ENCODE measurements at places on chromosomes 2 and 18.
A peak's percentile ranks its signal among the peaks of the same experiment; 100 is the strongest.

DNA sequence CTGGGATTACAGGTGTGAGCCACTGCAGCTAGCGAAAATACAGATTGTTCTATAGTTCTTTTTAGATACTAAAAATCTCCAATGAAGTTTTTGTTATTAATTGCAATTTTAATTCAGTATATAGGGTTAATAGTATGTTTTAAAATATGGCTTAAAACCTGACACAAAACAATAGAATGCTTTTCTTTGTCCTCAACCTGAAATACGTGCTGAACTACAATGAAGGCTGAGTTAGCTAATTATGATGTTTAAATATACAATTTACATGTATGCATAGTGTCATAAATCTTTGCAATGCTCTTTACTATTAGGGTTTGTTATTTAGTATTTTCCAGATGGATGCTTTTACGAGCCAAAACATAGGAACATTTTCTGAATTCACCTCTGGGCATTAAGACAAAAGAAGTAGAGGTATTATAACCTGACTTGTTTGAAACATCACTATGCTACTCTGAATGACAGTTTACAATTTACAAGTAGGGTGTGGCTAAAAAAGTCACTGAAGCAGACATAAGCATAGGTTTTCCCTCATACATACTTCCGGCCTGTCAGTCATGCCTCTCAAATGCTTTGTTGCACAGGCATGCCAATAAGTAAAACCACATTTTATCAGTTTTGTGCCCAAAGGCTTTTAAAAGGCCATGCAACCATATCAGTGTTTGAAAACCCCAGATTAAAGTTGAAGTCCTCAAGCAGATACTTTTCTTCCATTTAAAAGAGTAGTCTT is 168.3 kb downstream of the OTX1 start:
- no peak for DNase-seq

GRCh38 chr2:172484253-172484652 is 56.9 kb downstream of the ITGA6 start:
- no peak for DNase-seq

DNA sequence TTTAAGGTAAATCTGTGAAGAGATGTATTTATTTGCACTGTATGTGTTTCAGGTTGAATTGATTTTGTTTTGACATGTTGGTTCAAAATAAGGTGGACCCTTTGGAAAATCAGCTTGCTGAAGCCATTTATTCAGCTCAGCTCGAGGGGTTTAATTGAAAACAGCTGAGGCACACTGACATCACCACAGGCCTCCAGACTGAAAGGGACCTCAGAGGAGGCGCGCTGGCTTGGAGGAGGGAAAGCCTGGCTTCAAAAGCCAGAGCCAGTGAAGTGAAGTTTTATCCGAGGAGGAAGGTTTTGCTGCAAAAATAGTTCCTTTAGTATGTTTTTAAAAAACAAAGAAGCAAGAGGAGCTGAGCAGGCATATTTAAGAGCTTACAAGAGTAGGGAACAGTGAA is 26.9 kb upstream of the DNMT3A start:
- no peak for DNase-seq

DNA sequence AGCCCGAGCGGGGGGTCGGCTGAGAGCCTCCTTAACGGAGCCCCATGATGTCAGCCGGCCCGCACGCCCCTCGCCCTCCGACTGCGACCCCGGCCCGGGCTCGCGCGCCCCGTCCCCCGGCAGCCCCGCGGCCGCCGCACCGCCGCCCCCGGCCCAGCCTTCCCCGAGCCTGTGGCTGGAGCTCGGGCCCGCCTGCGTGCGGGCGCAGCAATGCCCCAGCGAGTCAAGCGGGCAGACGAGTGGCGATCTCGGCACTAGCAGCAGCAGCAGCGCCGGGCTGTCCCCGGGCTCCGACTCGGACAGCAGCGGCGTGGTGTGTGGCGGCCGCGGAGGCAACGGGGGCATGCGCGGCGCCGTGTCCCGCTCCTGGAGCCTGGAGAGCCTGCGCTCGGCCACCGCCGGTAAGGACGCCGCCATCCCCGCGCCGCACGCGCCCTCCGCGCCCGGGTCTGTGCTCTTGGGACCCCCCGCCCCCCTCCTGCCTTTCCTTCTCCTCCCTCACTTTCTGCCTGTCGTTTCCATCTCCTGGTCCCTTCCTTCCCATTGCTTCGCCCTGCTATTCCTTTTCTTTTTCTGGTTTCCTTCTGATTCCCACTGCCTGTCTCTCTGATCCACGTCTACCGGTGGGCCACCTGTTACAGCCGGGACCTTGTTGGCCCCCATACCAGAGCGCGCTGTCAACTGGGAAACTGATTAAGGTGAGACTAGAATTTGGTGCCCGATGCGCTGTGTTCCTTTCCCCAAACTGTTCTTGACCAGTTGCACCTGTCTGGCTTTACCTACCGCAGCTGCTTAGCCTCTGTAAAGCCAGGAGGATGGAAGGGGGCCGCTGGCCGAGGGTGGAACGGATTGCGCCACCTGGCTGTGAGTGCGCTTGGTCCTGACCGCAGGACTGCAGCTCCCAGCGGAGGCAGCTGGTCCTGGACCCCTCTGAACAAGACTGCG is 127.4 kb downstream of the ARHGEF4 start:
- DNase-seq = peak; percentile 16

- DNase-seq = no peak
Observed at GRCh38 chr2:8141780-8142179, 540.1 kb upstream of the ID2 start.

GRCh38 chr2:179900655-179901054 is 39.2 kb upstream of the ZNF385B start:
- DNase-seq = no peak

DNA sequence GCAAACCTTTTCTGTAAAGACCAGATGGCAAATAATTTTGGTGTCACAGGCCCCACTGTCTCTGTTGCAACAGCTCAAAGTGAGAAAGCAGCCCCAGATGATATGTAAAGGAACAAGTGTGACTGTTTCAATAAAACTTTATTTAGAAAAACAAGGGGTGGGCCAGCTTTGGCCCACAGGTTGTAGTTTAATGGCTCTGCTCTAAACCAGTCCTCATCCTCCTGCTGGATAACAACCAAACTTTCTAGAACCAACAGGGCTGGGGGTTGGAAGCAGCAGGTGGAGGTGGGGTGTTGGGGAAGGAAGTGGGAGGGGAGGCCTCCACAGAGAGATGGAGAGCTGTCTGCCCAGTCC is 28.8 kb upstream of the INHBB start:
- DNase-seq = no peak

GRCh38 chr2:27890146-27890923 is at the start of the genes BABAM2 and RBKS:
Gene BABAM2 (plus strand): TSS chr2:27890729. CDS start chr2:27894557, 3,828 bp downstream.
Gene RBKS (minus strand): TSS chr2:27890387. CDS start chr2:27890345, 42 bp downstream.
- peak; percentile 92 for DNase-seq

DNA sequence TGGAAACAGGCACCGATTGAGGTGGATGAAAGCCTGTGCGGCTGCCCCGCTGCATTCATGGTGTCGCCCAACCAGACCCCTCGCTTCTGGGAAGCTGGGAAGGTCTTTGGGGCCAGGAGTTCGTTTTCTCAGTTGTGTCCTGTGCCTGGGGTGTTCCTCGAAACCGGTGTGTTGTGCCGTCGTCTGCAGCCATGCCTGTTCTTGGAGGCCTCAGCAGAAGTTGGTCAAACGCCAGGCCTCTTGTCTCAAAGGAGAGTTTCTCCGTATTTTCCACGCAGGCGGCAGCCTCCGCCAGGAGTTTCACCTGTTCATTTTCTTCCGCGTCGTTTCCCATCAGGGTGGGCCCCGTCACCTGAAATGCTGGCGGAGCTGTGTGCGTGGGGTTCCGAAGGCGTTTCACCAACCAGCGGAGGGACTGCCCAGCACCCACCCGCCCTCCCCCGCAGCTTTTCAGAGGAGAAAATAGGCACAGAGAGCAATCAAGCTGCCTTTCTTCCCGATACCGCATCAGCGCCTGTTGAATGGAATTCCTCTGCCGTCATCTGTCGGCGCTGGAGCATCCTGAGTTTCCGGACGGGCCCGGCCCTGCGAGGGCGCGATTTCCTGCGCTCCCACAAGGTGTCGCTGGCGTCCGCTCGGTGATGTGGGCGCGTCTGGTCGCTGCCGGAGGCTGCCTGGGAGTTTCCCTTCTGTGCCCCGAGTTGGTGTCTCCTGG is 17.0 kb upstream of the NFATC1 start:
- peak; percentile 88 for DNase-seq

DNA sequence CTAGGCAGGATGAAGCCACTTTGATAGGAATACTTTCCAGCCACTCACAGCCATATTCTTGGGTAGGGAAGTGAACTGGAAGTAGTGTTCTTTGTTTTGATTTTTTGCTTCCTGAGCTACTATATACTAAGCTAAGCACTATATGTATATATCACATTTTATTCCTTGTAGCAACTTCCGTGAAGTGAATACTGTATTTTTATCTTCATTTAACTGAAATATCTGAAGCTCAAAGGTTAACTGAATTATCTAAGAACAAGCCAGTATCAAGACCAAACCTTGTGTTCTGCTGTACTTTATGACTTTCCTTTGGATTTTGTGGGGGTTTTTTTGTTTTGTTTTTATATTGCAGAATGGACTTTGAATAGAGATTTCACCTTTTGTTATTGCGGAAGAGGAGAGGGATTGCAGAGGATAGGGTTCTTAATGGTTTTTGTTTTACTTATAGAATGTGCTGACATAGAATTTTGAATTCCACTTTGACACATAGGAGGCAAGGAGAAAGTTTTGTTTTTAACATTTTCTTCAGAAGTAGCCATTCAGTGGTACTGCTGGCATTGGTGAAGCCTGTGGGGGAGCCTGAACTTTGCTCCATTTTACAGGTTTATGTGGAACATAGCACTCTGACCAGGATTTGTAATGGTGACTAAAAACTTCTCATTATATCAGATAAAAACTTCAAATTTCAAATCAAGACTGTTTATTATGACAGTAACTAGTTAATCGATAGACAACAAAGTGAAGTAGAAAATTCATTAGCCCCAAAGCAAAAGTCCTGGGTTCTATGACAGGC is 24.1 kb upstream of the RNF138 start:
- no peak for DNase-seq

- DNase-seq = no peak
Observed at GRCh38 chr2:73910873-73911547, 15.7 kb upstream of the DGUOK start.

DNA sequence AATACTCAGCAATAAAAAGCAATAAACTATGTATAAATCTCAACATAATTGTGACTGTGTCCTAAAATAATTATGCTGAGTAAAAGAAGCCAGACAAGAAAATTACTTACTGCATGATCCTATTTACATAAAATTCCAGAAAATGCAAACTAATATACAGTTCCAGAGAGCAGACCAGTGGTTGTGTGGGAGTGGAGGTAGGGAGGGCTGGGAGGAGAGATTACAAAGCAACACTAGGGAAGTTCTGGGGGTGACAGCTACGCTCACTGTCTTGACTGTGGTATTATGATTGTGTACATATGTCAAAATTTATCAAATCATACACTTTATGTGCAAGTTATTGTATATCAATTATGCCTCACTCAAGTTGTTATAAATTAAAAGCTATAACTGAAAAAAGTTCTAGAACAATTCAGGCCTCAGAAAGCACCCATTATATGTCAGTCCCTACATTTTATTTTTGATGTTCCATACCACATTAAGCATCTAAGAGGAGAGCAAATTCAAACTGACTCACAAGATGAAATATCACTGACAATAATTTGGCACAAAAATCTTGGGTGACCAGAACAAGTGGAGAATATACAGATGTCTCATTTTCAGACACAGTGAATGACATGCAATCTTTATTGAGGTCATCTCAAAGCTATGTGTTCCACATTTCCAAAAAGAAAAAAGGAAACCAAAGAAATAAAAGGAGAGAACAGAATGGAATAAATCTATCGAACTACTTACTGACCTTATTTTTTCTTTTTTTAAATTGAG is 85.1 kb downstream of the ANTXR1 start:
- DNase-seq = no peak

GRCh38 chr2:28437149-28437835 is 44.6 kb downstream of the FOSL2 start:
- DNase-seq = no peak

DNA sequence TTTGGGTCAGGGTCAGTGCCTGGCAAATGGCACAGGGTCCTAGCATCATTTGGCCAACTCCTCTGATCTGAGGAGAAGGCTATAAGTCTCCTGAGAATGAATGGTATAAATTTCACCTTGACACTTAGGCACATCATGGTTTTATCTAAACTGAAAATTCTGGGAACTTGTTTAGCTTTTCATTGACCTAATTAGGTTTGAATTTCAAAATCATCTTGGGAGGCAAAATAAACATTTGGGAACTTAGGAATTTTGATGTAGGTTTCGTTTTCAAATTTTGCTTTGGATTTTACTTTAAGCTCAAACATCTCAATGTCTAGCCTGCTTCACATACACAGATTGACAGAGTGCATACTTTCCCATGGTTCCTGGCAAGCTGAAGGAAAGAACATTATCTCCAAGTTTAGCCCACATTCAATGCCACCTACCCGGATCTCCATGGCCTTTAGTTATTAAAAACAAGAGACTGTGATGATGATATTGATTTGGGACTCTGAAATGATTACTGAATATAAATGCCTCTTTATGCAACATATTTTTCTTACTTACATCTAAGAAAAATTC is 44.5 kb downstream of the MYOM1 start:
- DNase-seq = no peak

- DNase-seq = no peak
Observed at GRCh38 chr2:39468579-39469451, 31.7 kb upstream of the MAP4K3 start.

DNA sequence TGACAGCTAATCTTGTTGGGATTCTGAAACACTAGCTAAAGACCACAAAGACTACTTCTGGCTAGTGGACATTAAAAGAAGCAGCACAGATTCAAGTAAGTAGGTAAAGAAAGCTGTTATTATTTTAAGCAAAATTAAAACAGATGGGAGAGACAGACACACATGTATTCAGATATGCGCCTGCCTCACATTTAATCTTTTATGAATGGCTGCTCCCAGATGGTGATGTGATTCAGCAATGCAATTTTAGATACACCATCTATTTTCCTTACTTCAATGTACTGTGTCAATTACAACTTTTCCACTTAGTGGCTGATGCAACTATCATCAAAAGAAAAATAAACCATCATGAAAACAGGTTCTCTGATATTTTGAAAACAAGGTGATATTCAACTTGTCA is 133.0 kb upstream of the PGAP1 start:
- DNase-seq = no peak

GRCh38 chr18:40313030-40313642 is 1641.9 kb upstream of the PIK3C3 start:
- DNase-seq = no peak

DNA sequence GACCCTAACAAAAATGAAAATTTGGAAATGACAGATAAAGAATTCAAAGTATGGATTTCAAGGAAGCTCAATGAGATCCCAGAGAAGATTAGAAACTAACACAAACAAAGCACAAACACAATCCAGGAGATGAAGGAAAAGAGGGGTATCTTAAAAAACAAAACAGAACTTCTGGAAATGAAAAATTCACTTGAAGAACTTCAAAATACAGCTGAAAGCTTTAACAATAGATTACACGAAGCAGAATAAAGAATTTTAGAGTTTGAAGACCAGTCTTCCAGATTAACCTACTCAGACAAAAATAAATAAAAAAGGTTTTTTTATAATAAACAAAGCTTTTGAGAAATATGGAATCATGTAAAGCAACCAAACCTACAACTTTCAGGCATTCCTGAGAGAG is 671.8 kb upstream of the SLC39A10 start:
- DNase-seq = no peak

DNA sequence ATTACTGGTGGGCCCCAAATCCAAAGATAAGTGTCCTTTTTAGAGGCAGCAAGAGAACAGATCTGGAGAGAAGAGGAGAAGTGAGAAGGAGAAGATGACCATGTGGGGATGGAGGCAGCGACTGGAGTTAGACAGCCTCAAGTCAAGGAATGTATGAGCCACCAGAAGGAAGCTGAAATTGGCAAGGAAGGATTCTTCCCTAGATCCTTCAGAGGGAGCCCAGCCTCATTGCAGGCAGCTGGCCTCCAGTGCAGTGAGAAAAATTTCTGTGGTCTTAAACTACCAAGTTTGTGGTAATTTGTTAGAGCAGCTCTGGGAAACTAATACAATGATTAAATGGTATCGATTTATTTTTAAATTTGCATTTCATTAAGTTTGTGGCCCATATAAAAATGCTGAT is 167.9 kb downstream of the NCKAP5 start:
- no peak for DNase-seq

Measured in activated CD4-positive, alpha-beta T cell treated with anti-CD3 and anti-CD28 coated beads for 48 hours (primary cell).